Kidney glomerular epithelial cell (primary cell): ENCODE measurements at places on chromosomes 3 and 15.

DNA sequence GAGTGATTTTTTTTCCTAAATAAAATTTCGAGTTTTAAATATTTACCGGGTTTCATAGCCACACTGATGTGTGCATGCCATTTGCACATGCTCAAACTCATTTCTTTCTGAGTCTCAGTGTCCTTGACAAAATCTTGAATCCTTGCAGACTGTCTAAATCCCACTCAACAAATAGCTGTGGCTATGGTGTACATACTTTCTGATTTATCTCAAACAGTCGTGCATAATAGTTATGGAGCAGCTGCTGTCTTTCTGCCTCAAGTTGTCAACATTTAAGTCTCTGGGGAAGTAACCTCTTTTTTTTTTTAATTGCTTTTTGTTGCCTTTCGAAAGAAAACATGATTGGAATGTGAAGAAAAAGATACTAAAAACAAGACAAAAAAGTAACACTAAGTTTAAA, 52.8 kb upstream of the UTS2B start:
- no peak for DNase-seq

DNA sequence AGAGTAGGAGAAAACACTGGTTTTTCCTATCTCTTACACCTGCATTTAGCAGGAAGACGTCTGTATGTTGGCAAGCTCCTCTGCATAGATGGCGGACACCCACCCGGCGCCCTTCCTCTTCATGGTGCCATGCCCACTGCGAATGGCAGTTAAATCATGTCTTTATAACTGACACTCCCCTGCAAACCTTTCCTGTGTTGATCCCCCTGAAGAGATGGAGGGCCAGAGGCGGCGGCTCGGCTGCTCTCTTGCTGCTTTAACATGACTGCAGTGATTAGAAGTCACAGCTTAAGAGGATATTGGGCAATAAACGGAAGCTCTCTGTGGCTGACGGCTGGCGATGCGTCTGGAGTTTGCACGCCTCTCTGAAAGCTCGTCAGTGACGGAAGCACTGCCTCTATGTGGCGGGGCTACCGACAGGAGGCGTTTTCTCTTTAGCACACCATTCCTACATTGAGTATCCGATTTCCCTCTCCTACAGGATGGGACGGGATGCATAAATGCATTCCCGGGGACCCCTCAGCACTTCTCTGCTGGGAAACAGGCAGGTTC, 25.5 kb upstream of the SNRPA1 start:
- peak; percentile 4 for DNase-seq

DNA sequence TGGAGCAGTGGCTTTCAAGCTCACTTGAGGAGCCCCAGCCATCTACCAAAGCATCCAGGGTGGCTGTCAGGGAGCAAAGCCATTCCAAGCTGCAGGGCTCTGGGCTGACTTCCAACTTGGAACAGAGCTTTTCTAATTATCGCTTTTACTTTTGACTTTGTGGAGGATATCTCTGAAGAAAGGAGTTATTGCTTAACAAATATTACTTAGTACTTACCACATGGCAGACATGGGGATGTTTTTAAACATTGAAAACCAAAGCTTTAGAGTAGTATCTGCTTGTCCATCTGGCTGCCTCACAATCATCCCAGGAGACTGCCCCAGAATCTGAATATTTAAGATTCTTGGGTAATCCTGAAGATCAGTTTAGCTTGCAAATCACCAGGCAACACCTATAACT, 8.9 kb downstream of the TAGLN3 start:
- DNase-seq: no peak

GRCh38 chr3:151526757-151527156, 65.9 kb upstream of the IGSF10 start:
- DNase-seq: no peak

DNA sequence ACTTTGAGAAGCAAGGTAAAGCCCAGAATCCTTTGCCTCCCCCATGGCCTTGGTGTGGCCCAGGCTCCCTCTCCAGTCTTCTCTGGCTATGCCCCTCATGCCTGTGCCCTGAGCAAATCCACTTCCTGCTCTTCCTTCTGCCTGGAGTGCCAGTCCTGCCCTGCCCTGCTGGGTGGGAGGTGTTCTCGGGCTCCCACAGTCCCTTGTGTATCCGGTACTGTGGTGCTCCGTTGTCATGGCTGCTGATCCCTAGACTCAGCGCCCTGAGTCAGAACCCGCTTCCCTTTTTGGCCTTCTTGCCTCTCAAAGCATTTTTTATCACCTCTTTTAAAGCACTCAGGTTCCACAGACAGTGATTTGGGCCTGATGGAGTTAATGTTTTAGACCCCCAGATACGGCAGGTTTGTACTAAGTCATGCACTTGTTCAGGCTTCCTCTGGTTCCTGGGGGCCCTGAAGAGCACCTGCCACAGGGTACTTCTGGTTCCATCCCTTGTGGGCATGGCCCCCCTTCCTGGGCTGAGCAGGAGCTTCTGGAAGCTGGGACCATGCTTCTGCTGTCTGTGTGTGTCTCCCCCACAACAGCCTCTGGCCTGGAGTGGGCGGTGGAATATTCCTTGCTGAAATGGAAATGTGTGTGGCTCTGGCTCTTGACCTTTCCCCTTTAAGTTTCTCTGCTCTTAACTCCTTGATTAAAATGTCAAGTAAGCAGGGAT, 29.6 kb upstream of the ADAMTS7 start:
- DNase-seq: no peak

GRCh38 chr3:97655971-97656370, 108.6 kb upstream of the ARL6 start:
- no peak for DNase-seq

DNA sequence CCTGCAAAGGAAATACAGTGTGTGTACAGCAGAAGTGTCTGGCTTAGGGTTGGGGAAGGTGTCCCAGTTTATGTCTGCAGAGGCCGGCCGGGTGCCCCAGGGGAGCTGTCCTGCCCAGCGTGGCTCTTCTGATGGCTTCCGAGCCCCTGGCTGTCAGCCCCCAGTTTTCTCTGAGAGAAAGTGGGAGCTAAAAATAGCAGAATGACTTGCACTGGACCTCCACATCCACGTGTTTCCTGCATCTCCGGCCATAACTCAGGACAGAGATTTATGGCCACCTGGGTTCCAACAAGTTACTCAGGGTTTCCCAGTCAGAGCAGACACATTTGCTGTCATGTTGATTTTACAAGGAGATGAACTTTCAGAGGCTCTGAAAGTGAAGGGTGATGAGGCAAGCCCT, 192.0 kb downstream of the ATP10A start:
- no peak for DNase-seq

DNA sequence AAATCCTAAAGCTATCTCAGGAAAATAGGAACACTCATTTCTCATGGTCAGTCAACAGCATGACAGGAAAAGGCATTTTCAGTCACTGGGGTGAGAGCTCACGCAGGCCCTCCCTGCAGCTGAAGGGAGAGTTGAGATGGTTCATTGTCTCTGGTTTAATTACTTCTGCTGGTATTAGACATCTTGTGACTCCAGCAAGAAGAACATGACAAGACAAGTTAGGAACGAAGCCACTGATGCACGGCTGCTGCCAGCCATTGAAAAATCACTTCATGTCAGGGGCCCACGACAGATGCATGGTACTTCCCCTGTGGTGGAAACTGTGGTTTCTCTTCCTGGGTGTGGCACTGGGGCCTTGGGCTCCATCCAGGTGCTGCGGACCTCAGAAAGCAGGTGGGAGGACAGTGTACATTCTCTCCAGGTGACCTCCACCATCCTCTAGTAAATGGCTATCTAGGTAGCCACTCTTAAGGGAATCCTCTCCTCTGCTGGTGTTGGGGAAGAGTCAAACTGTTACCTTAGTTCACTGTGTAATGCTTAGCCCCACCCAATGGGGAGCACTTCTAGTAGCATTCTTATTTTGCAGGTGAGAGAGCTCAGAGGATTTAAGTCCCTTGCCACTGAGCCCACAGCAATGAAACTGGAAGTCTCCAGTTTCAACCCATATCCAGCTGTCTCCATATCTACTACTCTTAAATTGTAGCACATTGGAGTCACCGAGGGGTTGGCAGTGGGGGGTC, 274.2 kb downstream of the LRTM1 start:
- DNase-seq: peak; percentile 21

GRCh38 chr3:89314454-89315098, 207.2 kb downstream of the EPHA3 start:
- peak; percentile 48 for DNase-seq

DNA sequence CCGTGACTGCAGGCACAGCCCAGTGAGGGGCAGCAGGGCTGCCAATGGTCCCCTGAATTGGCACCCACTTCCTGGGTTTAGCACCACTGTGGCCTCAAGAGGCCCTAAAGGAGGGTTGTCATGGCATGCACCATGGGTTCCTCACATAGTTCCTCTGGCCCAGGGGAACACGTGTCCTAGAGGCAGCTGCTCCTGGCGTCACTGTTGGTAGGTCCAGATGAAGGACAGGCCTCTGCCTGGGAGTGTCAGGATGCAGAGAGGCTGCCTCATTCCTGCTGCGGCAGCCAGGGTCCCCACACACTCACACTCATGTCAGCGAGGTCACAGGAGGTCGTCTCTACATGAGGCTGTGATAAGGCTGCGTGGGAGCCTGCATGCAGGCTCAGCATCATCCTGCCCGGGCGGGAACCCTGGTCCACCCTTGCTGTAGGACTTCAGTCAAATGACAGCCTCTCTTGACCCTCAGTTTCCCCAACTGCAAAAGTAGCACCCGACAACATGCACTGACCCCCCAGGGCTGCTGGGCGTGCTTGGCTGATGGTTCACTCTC, 26.1 kb upstream of the SFMBT1 start:
- DNase-seq: no peak

DNA sequence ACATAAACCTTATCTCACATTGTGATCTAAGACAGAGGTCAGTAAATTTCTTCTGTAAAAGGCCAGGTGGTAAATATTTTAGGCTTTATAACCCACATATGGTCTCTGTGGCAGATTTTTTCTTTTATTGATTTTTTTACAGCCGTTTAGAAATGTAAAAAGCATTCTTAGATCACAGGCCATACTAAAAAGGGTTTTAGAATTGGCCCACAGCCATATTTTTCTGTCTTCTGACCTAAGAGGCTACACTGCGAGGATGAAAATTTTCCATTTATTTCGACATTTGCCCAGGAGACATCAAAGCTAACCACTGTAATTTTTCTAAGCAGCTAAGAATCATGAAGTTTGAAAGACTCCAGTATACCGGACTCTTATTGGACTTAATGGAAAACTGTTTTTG, 377.2 kb upstream of the SGO1 start:
- no peak for DNase-seq

DNA sequence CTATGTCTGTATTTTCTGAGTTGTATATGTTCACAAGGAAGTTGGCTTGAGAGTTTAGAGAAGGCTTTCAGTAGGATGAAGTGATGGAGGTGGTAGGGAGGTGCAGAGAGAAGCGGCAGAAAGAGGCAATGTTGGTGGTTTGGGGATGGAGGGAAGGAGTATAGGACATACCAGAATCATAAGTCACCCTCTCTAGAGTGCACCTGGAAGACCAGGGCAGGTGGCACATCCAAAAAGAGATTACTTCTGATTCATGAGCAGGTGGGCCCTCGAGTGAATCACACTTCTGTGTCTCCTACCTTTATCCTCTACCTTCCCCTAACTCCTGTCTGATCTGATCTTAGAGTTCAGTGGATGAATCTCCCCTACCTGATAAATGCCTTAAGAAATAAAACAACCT, 41.8 kb upstream of the MRPL3 start:
- no peak for DNase-seq

- DNase-seq: peak; percentile 8
Measured at GRCh38 chr3:168598250-168598649, 502.5 kb upstream of the GOLIM4 start.

DNA sequence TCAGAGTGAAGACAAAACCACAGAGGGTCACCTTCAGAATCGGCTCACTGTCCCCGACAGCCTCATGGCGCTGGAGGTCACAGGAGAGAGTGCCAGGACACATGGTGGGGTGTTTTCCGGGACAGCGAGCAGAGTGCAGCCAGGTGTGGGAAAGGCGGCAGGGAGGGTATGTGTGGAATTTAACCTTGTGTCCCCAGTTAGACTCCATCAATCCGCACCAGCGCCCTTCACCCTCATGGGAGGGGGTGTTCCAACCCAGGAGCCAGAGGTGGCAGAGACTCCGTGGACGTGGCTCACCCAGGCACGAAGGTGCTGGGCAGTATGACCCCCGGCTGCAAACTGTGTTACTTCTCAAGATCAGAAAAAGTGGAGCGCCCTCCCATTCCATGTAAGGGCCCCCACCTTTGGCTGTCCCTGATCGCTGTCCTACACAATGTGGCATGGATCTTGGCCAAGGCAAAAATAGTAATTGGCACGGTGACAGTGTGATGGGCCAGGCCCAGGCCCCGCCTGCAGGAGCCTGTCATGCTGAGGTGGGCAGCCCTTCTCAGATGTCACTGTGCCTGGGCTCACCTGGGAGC, 190.3 kb downstream of the XXYLT1 start:
- peak; percentile 58 for DNase-seq

DNA sequence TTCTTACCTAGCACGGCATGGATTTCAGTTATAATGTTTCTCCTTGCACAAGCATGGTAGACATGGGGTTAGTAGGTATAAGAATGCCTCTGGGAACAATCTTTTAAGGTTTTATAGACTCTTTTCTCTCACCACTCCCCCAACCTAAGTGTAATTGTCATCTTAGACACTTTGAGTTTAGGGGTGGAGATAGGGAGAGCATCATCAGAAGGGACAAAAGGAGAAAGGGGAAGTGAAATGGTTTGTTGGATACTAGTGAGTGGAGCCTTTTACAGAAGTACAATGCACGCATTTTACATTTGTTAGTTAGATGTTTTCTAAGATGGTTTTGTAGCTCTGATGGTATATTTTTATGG, 189.2 kb downstream of the TP63 start:
- no peak for DNase-seq

GRCh38 chr15:68818769-68819494, 1.8 kb downstream of the ANP32A start:
- no peak for DNase-seq

- no peak for DNase-seq
Measured at GRCh38 chr15:67775998-67776397, 49.3 kb upstream of the SKOR1 start.

GRCh38 chr15:90291679-90292356, 26.3 kb downstream of the NGRN start:
- no peak for DNase-seq

DNA sequence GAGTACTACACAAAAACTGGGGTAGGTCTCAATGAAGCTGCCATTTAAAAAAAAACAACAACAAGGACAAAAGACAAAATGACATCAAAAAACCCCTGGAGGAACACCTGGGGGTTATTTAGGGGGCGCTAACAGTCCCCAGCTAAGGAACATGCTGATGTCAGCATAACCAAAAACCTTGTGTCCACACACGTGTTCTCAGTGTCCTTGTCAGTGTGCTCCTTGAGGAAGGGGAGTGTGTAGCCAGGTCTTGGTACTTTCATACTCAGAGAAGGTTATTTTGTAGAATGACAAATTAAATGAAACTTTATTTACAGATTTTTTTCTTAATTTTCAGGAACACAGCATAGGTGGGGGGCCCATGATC, 31.2 kb upstream of the CLRN1 start:
- no peak for DNase-seq

- DNase-seq: no peak
Measured at GRCh38 chr15:66933932-66934867, 131.2 kb upstream of the SMAD3 start.
